NCI-H510A (cell line): ENCODE measurements at places on chromosomes 3 and 15.

DNA sequence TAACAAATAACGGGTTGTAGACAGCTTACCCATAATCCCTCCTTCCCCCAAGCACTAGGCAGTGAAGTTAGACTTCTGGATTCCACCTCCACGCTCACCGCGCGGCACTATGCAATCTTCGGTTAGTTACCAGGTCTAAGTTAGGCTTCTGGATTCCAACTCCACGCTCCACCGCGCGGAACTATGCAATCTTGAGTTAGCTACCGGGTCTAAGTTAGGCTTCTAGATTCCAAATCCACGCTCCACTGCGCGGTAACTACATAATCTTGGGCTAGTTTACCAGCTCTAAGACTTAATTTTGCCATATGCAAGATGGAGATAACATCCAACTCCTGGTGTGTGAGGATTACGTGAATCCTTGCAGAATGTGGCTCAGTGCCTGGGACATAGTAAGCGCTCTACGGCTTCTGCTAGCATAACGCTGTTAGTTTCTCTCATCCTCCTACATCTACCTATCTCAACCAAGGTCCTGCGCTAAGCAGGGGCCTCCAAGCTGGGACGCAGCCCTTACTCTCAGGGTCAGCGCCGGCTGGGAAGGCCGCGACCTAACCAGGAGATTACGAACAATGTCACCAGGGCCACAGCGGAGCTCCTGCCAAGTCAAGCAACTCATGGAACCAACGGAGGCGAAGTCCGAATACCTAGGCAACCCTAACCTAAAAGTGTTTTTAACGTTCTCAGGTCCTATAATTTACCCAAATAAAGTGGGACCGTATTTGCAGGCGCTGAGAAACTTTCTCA is 497 bp upstream of the RPLP1 start:
- no peak for DNase-seq

GRCh38 chr3:27253831-27254230 is 115.4 kb downstream of the NEK10 start:
- DNase-seq: peak; percentile 2

DNA sequence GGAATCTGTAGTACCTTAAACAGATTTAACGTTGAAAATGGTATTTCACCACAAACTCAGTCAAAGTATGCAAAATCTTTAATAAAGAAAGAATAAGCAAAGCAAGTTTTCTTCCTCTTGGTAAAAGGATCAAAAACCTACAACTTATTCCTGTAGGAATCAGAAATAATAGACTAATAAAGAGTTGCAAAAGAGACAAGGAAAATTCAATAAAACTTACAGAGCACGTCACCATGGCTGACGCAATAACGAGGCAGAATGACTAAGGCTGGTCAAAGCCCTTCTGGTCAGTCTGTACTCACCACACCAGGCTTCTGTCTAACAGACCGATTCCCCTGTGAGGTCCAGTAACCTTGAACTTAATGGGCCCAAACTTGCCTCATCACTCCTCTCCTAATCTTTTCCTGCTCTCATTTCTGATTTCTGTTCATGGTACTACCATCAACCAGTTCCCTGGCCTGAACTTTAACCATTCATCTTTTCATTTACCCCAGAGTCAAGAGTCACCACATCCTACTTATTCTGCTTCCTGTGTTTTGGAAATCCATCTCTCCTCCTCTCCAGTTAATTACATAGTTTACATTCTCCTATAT is 5.0 kb downstream of the MASP1 start:
- no peak for DNase-seq

GRCh38 chr3:5503136-5503535 is 315.6 kb downstream of the EDEM1 start:
- no peak for DNase-seq

- DNase-seq: no peak
Observed at GRCh38 chr15:31387479-31388118, 61.0 kb downstream of the KLF13 start.

DNA sequence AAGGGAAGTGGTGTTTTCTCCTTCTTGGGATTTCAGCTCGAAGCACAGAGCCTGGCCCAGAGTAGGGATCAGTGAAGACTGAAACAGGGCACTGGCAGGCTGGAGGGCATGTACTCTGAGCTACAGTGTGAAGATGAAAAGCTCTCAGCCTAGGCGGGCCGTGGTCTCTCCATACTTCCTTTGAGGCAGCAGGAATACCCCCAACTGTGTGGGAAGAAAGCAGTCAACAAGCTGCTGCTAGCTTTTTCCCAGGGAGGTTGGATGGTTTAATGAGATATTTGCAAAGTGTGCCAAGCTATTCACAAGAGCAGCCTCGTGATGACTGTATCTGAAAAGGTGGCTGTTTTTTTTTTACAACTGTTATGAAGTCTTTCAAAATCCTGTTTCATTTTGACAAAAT is 47.2 kb downstream of the NMNAT3 start:
- no peak for DNase-seq

GRCh38 chr3:105629718-105630117 is 239.1 kb downstream of the CBLB start:
- DNase-seq: no peak

GRCh38 chr3:64865839-64866570 is 178.2 kb upstream of the ADAMTS9 start:
- DNase-seq: no peak

GRCh38 chr3:122938783-122939425 is 88.7 kb downstream of the SEMA5B start:
- DNase-seq: no peak

- DNase-seq: no peak
Observed at GRCh38 chr3:125051715-125052581, 3.8 kb downstream of the HEG1 start.

- no peak for DNase-seq
Observed at GRCh38 chr15:38551720-38552648, 12.6 kb downstream of the RASGRP1 start.

- no peak for DNase-seq
Observed at GRCh38 chr15:44219073-44219472, 24.0 kb upstream of the FRMD5 start.

GRCh38 chr3:15294929-15295328 is 37.5 kb downstream of the SH3BP5 start:
- DNase-seq: no peak

DNA sequence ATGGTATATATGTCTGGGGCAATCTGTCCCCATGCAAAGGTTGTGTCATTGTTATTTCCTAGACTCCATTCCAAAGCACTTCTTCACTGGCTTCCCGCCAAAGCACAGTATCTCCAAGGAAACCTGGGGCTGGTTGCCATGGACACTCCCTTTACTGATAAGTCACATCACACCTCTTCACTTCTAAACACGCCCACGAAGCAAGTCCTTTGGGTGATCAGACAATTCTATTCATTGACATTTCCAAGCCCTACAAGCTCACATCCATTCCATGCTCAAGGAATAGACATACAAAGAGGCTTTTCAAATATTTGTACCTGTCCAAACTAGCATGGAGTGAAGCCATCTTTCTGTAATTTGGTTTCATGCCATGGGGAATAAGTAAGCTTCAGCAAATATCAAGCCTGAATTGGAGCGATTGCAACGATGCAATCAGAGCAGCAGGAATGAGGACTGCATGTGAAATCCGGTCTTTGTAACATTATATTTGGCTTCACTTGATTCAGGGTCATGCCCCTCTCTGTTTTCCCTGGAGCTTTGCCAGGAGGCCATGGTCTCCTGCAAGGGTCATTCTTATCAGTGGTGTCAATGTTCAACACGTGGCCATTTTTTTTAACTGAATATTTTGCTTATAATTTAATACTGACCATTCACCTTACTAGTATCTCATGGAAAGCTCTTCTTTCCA is 201.6 kb upstream of the TMC3 start:
- peak; percentile 61 for DNase-seq

DNA sequence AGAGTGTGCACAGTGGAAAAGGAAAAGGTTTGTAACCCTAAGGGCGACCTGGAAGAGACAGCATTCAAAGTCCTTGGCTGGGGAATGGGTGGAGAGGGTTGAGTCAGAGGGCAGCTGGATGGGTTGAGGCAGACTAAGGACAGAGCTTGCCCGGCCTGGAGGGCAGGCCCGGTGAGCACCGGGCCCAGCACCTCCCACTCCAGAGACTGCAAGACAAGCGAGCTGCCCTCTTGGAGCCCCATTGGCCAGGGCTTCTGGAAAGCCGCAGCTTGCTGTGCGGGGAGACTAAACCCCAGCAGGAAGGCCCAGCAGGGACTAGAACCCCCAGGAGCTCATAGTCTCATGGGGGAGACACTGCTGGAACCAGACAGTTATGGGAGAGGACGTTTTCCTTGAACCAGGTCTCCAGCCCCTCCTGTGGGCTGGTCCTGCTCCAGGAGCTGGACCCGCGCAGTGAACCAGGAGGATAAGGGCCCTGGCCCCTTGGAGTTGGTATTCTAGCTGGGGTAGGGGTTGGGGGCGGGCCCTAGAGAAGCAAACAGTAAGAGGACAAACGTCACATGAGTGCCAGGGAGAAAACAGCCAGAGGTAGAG is 59.1 kb downstream of the RGMA start:
- DNase-seq: no peak

DNA sequence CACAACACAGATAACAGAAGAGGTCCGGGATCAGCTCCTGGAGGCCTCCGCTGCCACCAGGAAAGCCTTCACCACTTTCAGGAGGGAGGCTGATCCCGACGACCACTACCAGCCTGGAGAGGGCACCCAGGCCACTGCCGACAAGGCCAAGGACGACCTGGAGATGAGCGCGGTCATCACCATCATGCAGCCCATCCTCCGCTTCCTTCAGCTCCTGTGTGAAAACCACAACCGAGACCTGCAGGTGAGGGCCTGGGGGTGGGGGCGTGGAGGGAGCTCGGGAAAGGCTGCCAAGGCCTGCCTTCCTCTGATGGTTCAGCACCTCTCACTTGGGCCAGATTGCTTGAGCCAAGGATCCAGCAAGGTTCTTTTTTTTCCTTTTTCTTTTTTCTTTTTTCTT is 210.7 kb upstream of the BHLHE40 start:
- no peak for DNase-seq

GRCh38 chr15:25180606-25181292 is 226.0 kb downstream of the SNRPN start:
- DNase-seq: no peak

GRCh38 chr3:30707825-30708224 is 101.4 kb downstream of the TGFBR2 start:
- DNase-seq: no peak

DNA sequence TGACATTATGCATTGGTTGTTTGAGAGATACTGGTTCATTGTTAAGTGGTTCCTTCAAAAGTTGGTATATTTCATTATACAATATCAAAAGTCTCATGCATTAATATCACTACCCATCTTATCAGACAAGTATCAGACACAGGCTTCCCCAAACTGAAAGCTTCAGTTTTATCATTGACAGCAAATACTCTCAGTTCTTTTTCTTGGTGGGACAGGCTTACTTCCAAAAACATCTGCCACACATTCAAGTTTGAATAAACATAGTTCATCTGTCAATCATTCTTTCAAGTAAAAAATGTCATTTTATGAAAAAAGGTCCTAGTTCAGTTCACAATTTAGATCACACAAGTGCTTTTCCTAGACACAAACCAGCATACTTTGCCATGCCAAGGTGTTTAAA is 280.0 kb upstream of the TRIM42 start:
- no peak for DNase-seq

GRCh38 chr3:46833346-46834300 is 29.6 kb downstream of the MYL3 start:
- no peak for DNase-seq

- no peak for DNase-seq
Observed at GRCh38 chr3:53804697-53805462, 41.3 kb downstream of the CHDH start.

DNA sequence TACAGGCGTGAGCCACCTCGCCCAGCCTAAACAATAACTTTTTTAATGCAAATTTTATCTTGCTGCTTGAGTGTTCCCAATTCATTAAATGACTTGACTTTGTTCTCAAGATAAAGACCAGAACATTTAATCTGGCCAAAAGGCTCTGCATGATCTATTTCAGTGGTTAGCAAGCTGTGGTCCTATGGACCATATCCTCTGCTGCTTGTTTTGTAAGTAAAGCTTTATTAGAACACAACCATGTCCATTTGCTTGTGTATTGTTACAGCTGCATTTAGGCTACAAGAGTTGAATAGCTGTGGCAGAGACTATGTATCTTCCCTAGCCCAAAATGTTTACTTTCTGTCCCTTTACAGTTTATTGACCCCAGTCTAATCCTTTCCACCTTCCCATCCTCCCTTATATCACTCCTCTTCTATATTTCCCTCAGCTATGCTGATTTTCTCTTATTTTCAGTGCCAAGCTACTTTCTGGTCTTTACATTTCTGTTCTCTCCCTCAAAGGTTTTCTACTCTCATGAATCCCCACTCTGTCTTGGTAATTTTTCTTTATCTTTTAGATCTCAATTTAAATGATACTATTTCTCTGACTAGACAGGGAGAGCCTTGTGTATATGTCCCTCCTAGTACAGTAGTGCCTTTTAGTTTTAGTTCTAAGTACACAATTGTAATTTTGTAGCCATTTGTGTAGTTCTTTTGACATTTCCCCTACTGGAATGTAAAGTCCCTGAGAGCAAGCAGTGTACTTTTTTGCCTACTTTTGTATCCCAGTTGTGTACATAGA is 23.2 kb downstream of the SELENOT start:
- DNase-seq: no peak

DNA sequence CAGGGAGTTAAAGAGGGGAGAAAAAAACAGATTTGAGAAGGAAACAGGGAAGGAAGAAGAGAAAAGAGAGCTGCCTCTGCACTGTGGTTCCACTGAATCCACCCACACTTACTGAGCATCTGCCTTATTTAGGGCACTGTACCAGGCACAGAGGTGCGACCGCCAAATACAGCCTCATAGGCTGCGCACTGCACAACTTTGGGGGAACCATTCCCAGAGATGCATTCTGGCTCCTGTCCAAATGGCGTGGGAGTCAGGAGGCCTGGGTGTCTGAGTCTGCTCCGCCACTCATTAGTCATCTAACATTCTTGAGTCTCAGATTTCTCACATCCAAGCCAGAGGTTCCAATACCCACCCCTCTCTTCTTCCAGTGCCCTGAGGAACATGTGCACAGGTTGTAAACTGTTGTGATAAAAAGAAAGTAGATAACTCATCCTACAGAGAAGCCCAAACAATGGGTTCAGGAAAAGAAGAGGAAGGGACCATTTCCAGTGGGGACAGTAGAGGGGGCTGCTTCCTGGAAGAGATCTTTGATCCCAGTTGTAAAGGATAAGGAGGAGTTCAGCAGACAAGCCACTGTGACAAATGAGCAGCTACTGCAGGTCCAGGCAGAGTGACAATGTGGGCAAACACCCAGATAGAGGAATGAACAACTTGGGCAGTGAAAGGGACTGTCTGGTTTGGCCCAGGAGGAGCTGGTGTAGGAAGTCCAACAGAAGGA is 254.6 kb downstream of the UACA start:
- DNase-seq: no peak

GRCh38 chr3:58129041-58129770 is 81.6 kb downstream of the DNASE1L3 start:
- DNase-seq: no peak

DNA sequence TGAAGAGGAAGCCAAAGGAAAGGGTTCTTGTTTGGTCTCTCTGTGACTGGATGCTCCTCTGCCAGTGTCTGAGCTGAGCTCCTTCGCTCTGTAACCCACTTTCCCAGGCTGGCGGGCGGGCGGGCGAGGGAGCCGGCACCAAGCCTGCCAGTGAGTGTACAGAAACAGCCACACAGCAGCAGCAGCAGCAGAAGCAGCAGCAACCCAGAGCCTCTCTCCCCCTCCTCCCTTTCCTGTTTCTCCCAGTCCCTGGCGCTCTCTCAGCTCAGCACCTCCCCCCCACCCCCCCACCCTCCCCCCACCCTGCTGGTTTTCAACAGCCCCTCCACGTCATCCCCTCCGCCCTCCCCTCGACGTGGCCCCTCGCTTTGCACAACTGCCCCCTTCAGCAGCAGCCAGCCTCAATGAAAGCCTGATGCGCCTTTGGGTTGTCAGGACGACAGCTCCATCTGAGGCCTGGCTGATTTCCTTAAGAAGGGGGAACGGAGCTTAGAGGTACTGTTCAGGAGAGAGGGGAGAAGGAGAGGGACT is at the start of gene LSAMP:
LSAMP (minus strand) TSS at position 177 of the 531 bp plus-strand sequence.
- no peak for DNase-seq
